Right renal pelvis (tissue), 4 donors: ENCODE measurements at places on chromosomes 11 and 22.

GRCh38 chr11:13834463-13834862 is 128.1 kb upstream of the SPON1 start:
- DNase-seq, result no peak

- DNase-seq, result no peak
Measured at GRCh38 chr11:63775191-63775590, 6.6 kb upstream of the ZFTA start.

DNA sequence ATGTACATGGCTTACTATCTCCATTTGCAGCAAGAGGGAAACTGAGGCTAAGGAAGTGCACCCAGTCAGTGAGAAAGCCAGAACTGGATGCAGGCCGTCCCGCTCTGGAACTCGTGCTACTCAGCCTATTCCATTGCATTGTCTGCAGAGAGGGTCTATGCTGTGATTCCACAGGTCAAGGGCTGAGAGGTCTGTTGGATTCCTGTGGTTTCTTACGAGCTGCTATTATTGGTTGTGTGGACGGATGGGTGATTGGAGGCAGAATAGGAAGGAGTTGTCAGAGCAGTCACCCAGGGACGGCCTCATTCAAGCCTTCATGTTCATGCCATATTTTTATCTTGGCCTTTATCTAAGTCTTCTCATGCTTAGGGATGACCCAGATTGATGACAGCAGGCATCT is 33.4 kb downstream of the SCGB1A1 start:
- DNase-seq, result no peak

DNA sequence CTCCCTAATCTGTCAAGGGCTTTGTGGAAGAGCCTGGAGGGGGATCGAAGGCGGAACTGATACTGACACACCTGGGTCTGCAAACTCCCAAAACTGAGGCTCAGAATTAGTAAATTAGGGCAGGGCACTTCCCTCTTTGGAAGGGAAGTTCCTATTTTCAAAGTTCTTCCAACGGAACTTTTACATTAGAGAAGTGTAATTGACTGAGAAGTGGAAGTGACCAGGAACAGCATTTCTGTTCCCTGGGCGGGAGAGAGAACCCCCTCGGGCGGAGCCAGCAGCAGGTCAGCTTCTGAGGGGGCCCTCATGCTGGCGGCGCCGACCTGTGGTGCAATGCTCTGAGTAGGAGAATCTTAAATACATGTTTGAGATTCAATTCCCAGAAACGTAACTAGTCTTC is 1.1 kb upstream of the CBL start:
- no peak for DNase-seq

- no peak for DNase-seq
Measured at GRCh38 chr11:1206391-1207271, 16.2 kb upstream of the MUC5B start.

- DNase-seq, result no peak
Measured at GRCh38 chr11:35383953-35384352, 35.4 kb downstream of the SLC1A2 start.

DNA sequence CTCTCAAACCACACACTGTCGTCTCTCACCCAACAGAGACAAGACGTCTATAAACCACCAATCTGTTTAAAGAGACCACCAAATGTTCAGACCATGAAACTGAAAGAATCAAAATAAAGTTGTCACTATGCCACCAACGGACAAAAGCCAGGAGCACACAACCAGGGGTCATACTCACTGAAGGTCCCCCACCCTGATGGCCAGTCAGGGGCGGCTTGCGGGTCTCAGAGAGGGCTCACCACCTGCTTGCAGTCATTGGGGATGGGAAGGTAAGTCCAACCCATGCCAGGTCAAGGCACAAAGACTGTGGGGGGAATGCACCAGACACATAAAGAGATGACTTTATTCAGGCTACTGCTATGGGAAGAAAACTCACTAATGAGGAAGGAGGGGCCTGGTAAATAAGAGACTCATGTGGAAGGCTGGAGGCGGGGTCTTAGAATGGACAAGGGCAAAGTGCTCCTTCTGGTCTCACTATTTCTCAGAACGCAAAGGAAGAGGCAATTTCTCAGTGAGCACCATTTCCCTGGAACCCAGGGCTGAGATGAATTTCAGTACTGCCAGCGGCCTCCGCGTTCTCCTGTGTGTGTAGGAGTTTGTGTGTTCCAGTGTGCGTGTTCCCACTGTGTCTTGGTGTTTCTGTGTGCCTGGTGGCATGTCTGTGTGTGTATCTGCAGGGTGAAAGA is 17.3 kb downstream of the SCARF2 start:
- no peak for DNase-seq

DNA sequence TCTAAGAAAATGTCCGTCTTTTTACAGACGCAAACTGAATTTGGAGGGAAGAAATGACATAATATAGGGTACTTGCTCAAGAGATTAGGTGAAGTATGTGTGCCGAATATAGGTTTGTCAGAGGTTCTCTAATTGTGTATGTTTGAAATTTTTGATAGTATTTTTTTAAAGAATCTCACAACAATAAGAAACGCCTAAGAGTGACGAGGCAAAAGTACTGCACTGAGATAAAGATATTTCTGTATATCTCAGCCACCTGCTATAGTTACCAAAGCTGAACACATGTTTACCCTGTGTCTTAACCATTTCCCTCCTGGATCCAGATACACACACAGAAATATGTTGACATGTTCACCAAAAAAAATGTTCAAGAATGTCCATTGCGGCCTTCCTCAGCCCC is 92.0 kb downstream of the PRMT3 start:
- no peak for DNase-seq

DNA sequence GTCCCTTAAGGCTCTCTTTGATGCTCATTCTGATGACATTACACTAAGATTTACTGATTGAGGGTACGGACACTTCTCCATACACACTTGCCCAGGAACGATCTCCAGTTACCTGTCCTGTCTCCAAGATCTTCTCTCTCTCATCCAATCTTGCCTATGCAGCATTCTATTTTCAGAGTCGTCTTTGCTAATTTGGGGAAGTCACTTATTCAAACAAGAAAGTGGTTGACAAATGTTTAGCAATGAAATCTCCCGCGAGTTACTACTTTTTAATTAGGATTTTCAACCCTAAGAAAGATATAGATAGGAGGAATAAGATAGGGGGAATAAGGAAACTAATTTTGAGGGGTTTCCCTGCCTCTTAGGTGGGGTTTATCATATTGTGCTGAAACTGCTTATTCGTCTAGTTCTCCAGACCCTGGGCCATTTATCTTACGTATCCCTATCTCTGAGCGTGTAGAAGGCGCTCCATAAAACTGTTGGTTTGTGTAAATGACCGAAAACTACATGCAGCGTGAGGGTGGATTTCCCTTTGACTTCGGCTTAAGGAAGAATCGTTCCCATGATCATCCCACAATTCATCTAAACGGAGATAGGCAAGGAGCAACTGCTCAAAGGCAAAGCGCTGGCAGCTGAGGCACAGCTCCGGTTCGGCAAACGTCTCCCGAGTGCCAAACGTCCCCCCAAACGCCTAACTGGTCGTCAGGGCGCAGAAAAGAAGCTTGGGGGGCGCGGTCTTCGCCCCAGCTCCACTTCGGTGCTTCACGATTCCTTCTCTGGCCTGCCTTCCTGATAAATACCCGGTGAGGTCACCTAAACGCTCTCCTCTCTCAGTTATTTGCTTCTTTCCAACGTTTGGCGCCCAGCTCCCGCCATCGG is 804 bp downstream of the APIP start:
- no peak for DNase-seq

- DNase-seq, result no peak
Measured at GRCh38 chr22:28220626-28221363, 301.7 kb upstream of the PITPNB start.

- DNase-seq, result no peak
Measured at GRCh38 chr22:17884893-17885292, 110.6 kb upstream of the BID start.

GRCh38 chr11:84824624-84825023 is 802.5 kb downstream of the DLG2 start:
- no peak for DNase-seq

GRCh38 chr22:22709719-22710445 is 65.5 kb downstream of the GGTLC2 start:
- DNase-seq, result no peak

DNA sequence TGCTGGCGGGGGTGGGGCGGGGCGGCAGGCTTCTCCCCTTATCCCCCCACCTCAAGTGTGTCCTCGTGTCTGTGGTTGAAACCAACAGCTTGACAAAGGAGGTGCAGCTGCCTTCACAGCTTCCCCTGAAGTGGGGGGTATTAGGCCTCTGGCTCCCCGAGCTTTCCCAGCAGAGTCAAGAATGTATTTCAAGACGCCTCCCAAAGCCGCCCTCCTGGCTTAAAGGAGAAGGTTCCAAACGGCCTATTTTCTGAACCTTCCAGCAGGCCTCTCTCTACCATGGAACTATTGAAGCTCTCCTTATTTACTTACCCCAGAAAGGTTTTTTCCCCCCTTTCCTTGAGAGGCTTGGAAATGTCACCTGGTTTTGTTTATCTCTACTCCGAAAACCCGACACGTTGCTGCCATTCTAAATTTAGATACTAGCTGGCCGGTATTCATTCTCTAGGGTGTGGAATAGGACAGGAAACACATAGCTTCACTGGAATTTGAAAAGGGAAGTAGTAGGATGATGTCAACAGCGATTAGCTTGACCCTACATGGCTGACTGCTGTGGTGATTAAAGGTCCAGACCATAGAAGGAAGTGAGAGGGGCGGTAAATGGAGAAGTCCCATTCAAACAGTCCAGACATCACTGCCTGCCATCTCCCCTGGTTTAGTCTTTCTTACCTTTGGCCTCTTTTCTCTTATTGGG is 671 bp upstream of the PICALM start:
- DNase-seq, result peak; percentile 63

- no peak for DNase-seq
Measured at GRCh38 chr11:77181226-77181625, 53.2 kb downstream of the MYO7A start.

GRCh38 chr11:125167292-125167953 is 2.9 kb downstream of the PKNOX2 start:
- DNase-seq, result no peak

GRCh38 chr22:31241200-31241599 is 29.1 kb downstream of the LIMK2 start:
- no peak for DNase-seq

DNA sequence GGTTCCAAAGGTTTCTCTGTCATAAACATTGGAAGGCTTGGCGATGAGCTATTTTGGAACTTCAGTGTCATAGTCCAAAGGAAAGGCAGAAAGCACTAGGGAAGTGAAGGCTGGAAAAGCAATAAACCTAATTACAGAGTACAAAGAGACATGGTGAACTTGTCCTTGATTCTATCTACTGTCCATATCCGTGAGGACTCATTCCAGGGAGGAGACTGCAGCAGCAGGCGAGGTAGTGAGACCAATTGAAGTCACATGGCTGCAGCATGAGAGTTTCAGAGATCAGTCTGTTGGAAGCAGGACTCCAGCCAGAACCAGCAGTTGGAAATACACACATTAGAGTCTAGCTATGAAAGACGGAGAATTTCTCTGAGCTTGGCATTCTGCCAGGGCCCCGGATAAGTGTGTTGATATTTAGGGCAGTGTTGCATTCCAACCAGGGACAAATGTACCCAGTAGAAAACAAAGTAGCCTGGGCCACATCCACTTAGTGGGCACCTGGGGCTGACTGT is 54.1 kb upstream of the ARHGAP42 start:
- no peak for DNase-seq

GRCh38 chr11:29373725-29374124 is 643.1 kb downstream of the KCNA4 start:
- no peak for DNase-seq

- DNase-seq, result no peak
Measured at GRCh38 chr11:27718346-27718862, 18.1 kb upstream of the BDNF start.
